ENCODE measurements at places on chromosomes 11 and 22.

DNA sequence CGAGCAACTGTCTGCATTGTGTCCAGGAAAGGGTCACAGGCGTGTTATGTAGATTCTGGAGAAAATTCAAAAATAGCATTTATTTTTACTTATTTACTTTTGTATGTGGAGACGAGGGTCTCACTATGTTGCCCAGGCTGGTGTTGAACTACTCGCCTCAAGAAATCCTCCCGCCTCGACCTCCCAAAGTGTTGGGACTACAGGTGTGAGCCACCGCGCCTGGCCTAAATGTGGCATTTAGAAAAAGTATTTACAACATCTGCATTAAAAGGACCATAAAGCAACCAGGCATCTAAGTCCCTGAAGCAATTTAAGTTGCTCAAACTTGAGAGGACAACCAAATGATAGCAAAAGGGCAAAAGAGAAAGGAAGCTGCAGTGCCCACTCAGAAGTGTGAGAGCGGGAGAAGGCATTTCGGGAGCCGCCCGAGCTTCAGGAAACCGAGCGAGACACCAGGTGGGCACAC, 595 bp downstream of the TRIM66 start:
- peak overlapping the region; percentile 92 for H3K27ac ChIP-seq
- peak overlapping the region; percentile 96 for H3K4me3 ChIP-seq
- H3K36me3 ChIP-seq, result peaks cover 65% of the 10 kb centered on the region
- no peaks in the 10 kb centered on the region for H3K27me3 ChIP-seq
- no peak for DNase-seq
- peaks cover 36% of the 10 kb centered on the region for H3K4me1 ChIP-seq

DNA sequence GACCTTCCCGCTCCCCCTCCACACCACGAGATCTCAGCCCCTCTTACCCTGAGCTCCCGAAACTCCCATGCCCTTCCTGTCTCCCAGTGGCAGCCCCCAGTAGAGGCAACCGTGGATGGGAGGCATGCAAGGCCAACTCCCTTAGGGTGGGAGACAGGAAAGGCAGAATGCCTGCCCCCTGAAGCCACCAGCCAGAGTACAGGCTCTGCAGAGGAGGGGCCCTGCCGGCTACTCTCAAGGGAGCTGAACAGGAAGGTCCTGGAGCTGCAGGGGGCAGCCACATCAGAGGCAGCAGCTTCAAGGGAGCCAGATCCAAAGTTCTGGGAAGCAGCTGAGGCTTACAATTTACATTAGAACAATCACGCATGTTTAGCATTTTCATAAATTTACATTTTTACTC, 38.3 kb downstream of the PDE2A start:
- H3K36me3 ChIP-seq, result no peaks in the 10 kb centered on the region
- no peak for DNase-seq
- H3K4me3 ChIP-seq, result no peak overlapping the region
- no peak overlapping the region for H3K27ac ChIP-seq

DNA sequence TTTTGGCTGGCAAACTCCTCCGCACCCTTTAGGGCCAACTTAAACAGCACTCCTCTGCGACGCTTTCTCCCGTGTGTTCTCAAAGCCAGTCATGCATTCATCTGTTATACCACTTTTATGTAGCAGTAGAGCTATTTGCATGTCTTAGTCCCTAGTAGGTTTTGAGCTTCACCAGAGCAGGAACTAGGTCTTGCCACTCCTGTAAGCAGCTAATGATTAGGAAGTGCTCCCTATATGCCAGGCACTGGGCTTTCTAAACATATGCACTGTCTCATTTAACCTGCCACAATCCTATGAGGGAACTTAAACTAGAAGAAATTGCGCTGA, 180.8 kb downstream of the DBX1 start:
- H3K27ac ChIP-seq, result no peak overlapping the region
- H3K27me3 ChIP-seq, result peaks cover 5% of the 10 kb centered on the region
- peaks cover 10% of the 10 kb centered on the region for H3K4me1 ChIP-seq
- H3K36me3 ChIP-seq, result no peaks in the 10 kb centered on the region
- H3K4me3 ChIP-seq, result no peak overlapping the region

DNA sequence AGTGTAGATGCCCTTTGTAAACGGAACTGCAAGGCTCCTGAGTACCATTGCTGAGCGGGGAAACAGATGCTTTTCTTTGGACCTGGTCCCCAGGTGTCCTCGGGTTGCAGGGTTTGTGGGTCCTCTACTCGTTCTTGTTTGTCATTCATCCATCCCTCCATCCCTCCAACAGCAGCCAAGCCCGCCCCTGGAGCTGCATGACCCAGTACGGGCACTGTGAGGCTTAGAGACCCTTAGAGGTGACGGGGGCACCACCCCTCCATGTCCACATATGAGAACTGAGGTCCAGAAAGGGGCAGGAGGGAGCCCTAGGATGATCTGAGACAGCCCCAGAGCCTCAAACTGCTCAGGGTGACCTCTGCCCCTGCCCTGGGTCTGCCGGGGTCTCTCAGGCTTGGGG, 45.4 kb downstream of the WNT11 start:
- no peak for DNase-seq
- peaks cover 4% of the 10 kb centered on the region for H3K27me3 ChIP-seq
- H3K36me3 ChIP-seq, result no peaks in the 10 kb centered on the region
- H3K4me3 ChIP-seq, result no peak overlapping the region
- H3K27ac ChIP-seq, result no peak overlapping the region

- no peak overlapping the region for H3K4me3 ChIP-seq
- peaks cover 2% of the 10 kb centered on the region for H3K4me1 ChIP-seq
- DNase-seq, result no peak
- H3K27ac ChIP-seq, result no peak overlapping the region
Measured at GRCh38 chr22:29815580-29815979, 22.5 kb downstream of the ASCC2 start.

DNA sequence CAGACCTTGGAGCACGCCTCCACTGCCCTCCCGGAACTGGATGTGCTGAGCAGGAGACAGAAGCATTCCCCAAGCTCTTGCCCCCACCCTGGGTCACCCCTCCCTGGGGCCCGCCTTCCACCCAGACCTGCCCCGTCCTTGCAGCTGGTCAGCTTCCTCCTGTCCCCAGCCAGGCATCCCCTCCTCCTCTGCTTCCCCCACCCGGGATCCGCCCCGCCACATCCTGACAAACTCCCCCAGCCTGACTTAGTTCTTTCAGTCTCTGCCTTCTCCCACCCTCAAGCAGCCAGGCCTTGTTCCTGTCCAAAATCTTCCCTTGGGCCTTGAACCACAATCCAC, 1.1 kb upstream of the PLXNB2 start:
- no peaks in the 10 kb centered on the region for H3K36me3 ChIP-seq
- no peak for DNase-seq
- H3K27ac ChIP-seq, result no peak overlapping the region
- H3K27me3 ChIP-seq, result peaks cover 11% of the 10 kb centered on the region
- peaks cover 6% of the 10 kb centered on the region for H3K4me1 ChIP-seq

DNA sequence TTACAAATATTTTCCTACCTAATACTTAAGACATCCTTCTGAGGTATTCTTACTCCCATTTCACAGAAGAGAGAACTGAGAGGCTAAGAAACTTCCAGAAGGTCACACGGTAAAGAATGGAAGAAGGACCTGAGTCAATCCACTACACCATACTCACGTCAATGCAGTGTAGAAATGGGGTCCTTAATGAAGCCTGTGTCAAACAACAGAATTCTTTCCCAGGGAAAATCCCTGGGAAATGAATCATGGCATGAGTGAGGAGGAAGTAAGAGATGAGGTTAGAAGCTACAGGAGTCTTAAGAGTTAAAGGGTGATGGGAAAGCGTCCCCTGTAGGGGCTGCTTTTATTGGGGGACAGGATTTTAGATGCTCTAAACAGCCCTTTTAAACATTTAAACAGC, 147.9 kb downstream of the C11orf91 start:
- DNase-seq, result no peak
- H3K27ac ChIP-seq, result no peak overlapping the region
- no peaks in the 10 kb centered on the region for H3K36me3 ChIP-seq
- peaks cover 15% of the 10 kb centered on the region for H3K27me3 ChIP-seq
- no peaks in the 10 kb centered on the region for H3K4me1 ChIP-seq
- no peak overlapping the region for H3K4me3 ChIP-seq

GRCh38 chr11:60360621-60361020, 17.7 kb upstream of the MS4A7 start:
- H3K4me1 ChIP-seq, result no peaks in the 10 kb centered on the region
- no peaks in the 10 kb centered on the region for H3K36me3 ChIP-seq
- H3K27me3 ChIP-seq, result peaks cover 9% of the 10 kb centered on the region
- H3K4me3 ChIP-seq, result no peak overlapping the region
- no peak for DNase-seq

GRCh38 chr11:6817694-6818093, 18.2 kb upstream of the OR6A2 start:
- H3K36me3 ChIP-seq, result no peaks in the 10 kb centered on the region
- H3K27ac ChIP-seq, result no peak overlapping the region
- H3K27me3 ChIP-seq, result peaks cover 2% of the 10 kb centered on the region
- no peak overlapping the region for H3K4me3 ChIP-seq

- no peaks in the 10 kb centered on the region for H3K4me1 ChIP-seq
- DNase-seq, result no peak
- no peak overlapping the region for H3K27ac ChIP-seq
- no peaks in the 10 kb centered on the region for H3K36me3 ChIP-seq
- no peak overlapping the region for H3K4me3 ChIP-seq
Measured at GRCh38 chr11:24289301-24289700, 207.6 kb upstream of the LUZP2 start.

GRCh38 chr22:49867303-49868265, 13.9 kb downstream of the ZBED4 start:
- peak overlapping the region; percentile 91 for H3K27ac ChIP-seq
- DNase-seq, result no peak
- H3K4me1 ChIP-seq, result peaks cover 57% of the 10 kb centered on the region

GRCh38 chr22:35600476-35600875, 16.7 kb downstream of the MB start:
- H3K4me3 ChIP-seq, result no peak overlapping the region
- DNase-seq, result no peak
- peaks cover 18% of the 10 kb centered on the region for H3K4me1 ChIP-seq
- H3K36me3 ChIP-seq, result no peaks in the 10 kb centered on the region
- H3K27me3 ChIP-seq, result no peaks in the 10 kb centered on the region
- H3K27ac ChIP-seq, result no peak overlapping the region

DNA sequence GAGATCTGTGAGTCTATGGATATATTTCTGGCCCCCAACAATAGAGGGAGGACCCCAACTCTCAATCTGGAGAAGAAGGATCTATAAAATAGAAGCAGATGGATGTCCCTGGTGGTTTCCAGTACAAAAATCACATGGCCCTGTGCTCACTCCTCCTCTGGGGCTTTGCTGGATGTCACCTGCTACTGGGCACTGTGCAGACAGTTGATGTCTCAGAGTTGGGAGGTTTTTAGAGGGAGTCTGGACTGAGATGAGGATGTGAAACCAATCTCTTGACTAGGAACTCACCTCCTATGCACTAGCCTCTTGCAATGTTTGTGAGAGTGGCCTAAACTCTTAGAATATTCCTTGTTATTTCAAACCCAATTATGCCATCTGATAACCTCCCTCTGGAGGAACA, 107.2 kb downstream of the SCN3B start:
- H3K27ac ChIP-seq, result no peak overlapping the region
- H3K4me3 ChIP-seq, result no peak overlapping the region
- H3K36me3 ChIP-seq, result peaks cover 9% of the 10 kb centered on the region
- H3K4me1 ChIP-seq, result peaks cover 35% of the 10 kb centered on the region
- no peak for DNase-seq
- H3K27me3 ChIP-seq, result no peaks in the 10 kb centered on the region

GRCh38 chr11:57456960-57457642, 3.2 kb upstream of the RTN4RL2 start:
- peak; percentile 63 for DNase-seq
- peak overlapping the region; percentile 9 for H3K4me3 ChIP-seq
- H3K36me3 ChIP-seq, result no peaks in the 10 kb centered on the region
- no peak overlapping the region for H3K27ac ChIP-seq

- DNase-seq, result no peak
- H3K27me3 ChIP-seq, result no peaks in the 10 kb centered on the region
- H3K36me3 ChIP-seq, result no peaks in the 10 kb centered on the region
- H3K4me1 ChIP-seq, result no peaks in the 10 kb centered on the region
Measured at GRCh38 chr22:34429314-34429713, 509.0 kb upstream of the LARGE1 start.

DNA sequence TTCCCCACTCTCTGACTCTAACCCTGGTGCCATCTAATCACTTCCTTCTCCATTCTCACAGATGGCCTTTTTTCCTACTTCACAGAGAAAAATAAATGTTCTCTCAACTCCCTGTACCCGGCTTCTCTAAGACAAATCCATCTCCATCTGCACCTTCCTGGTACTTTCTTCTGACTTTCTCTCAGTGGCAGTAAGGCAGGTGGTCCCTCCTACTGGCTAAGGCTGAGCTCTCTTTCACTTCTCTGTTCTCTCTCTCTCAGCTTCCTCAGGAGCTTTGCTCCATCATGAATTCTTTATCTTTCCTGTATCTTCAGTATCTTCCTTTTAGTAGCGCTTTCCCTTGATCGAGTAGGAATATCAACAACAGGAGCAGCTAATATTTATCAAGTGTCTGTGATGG, 421.6 kb downstream of the TMEM135 start:
- DNase-seq, result no peak
- H3K27me3 ChIP-seq, result no peaks in the 10 kb centered on the region
- no peaks in the 10 kb centered on the region for H3K4me1 ChIP-seq
- H3K4me3 ChIP-seq, result no peak overlapping the region

- H3K4me3 ChIP-seq, result peak overlapping the region; percentile 51
- peaks cover 96% of the 10 kb centered on the region for H3K36me3 ChIP-seq
- DNase-seq, result no peak
- H3K4me1 ChIP-seq, result peaks cover 56% of the 10 kb centered on the region
- no peaks in the 10 kb centered on the region for H3K27me3 ChIP-seq
Measured at GRCh38 chr11:12223771-12224536, 113.6 kb downstream of the MICAL2 start.

DNA sequence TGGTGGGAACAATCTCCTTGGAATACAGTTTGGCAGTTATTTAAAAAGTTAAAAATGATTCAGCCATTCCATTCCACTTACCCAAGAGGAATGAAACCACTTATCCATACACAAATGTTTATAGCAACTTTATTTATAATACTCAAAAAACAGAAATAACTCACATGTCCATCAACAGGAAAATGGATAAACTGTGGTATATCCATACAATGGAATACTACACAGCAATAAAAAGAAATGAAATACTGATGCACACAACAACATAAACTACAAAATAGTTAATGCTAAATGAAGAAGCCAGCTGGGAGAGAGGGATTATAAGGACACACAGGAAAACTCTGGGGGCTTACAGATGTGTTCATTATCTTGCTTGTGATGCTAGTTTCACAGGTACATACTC, 64.7 kb downstream of the FCHSD2 start:
- H3K27me3 ChIP-seq, result no peaks in the 10 kb centered on the region
- no peak for DNase-seq
- H3K4me3 ChIP-seq, result no peak overlapping the region

DNA sequence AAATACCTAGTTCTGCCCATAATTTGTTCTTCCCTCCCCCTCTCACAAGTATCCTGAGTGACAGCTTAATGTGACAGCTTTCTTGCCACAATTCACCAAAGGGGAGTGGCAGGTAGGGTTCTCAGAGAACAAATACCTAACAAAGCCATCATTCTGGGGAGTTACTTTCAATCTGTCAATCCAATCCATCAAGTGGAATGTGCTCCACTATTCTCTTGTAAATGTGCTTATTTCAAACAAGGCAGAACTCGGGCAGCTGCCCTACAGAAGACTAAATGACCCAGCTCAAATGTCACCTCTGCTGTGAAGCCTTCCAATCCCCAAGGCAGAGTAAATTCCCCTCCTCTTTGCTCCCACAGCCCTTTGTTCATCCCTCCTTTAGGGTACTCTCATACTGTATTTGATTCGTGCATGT, 27.8 kb downstream of the LGR4 start:
- no peaks in the 10 kb centered on the region for H3K4me1 ChIP-seq
- peaks cover 6% of the 10 kb centered on the region for H3K27me3 ChIP-seq
- no peak for DNase-seq
- H3K4me3 ChIP-seq, result no peak overlapping the region
- no peaks in the 10 kb centered on the region for H3K36me3 ChIP-seq
- no peak overlapping the region for H3K27ac ChIP-seq

GRCh38 chr22:32979606-32980005, 78.6 kb downstream of the SYN3 start:
- no peak for DNase-seq
- no peak overlapping the region for H3K4me3 ChIP-seq
- H3K27ac ChIP-seq, result no peak overlapping the region
- H3K36me3 ChIP-seq, result no peaks in the 10 kb centered on the region

Data from activated T-helper 2 cell treated with anti-CD3 and anti-CD28 coated beads, Interferon-gamma antibody, Interleukin-2, Interleukin-4, amounts not matched to agents 10 μg/mL and 5 μg/mL and 100 μg/mL, durations not matched to agents 14 hours and 24 hours and 36 hours (primary cell).